ENCODE measurements at places on chromosomes 3 and 15. TPM values are rescaled to one million over a fixed set of nuclear protein-coding genes. Genes with fewer than 3 reads are reported as not detected.
A peak's percentile ranks its signal among the peaks of the same experiment; 100 is the strongest.

GRCh38 chr3:6079561-6080179 lies 781.2 kb upstream of the GRM7 start:
- DNase-seq, result no peak

- DNase-seq, result no peak
Observed at GRCh38 chr3:48399387-48400172, 27.6 kb downstream of the FBXW12 start.

- DNase-seq, result no peak
Observed at GRCh38 chr3:143551761-143552160, 296.5 kb downstream of the SLC9A9 start.

The CCR2 gene
- total RNA-seq, result 1.4 TPM

DNA sequence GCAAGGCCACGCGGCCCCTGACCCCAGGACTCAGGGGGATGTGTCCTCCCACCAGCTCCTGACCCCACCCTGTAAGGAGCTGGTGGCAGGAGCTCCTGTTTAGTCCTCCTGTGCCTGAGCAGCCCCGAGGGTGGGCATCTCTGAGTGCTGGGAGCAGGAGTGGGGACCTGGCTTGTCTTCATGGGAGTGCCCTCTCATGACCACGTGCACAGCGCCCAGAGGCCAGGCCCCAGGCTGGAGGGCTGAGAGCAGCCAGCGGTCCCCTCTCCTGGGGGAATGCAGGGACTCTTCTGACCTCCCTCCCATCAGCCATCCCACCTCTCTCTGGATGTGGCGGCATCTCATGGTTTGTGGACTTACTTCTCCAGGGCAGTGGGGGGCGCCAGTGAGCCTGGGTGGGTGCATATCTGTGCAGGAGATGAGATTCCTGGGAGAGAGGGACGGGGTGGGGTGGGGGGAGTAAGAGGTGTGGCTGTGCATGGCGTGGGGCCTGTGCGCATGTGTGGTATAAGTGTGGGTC lies 205.6 kb downstream of the TBC1D2B start:
- DNase-seq, result no peak

GRCh38 chr3:102485701-102486100 lies 50.9 kb downstream of the ZPLD1 start:
- no peak for DNase-seq

The RPP25 gene
- total RNA-seq, result 13.3 TPM

The ZNF80 gene
- total RNA-seq, result 0.29 TPM

The LTF gene
- not detected for total RNA-seq

The NUP210 gene
- total RNA-seq, result 80.3 TPM

The TBCCD1 gene
- 14.4 TPM for total RNA-seq

- DNase-seq, result no peak
Observed at GRCh38 chr15:55707951-55708350, 35.0 kb downstream of the PRTG start.

The PATL2 gene
- 5.2 TPM for total RNA-seq

- no peak for DNase-seq
Observed at GRCh38 chr3:186060222-186060621, 48.7 kb downstream of the ETV5 start.

DNA sequence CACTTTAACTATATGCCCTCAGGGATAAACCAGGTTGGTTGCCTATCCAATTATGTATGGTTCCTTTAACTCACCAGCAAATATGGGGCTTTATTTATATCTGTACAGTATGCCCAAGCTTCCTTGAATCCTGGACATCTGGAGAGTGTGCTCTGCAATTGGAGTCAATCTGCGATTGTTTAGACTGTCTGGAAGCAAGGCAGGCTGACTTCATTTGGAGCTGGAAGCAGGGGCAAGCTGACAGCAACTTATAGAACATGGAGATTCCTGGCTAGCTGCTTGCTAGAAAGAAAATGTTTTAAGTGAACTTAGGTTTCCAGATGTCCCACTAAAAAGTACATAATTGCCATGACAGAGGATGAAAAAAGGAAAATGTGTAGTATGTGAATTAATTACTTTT lies 63.7 kb upstream of the TPRG1 start:
- DNase-seq, result no peak

DNA sequence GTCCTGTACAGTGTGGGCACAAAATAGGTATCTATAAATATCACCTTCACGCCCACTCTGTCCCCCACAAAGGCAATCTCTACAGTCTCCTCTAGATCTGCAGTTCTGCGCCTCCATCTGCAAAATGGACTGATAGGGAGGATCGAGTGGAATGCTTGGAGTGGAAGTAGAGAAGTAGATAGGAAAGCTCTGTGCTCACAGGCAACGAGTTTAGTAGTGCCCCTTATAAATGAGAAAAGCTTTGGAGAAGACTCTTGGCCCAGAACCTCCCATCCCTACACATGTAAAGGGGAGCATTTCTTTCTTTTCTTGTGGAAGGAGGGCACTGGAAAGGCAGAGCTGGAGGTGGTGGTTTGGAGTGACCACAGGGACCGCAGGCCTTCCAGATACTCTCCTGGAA lies 88.5 kb downstream of the ZNF621 start:
- DNase-seq, result no peak

GRCh38 chr3:98952404-98952803 lies 50.9 kb upstream of the DCBLD2 start:
- DNase-seq, result no peak

The CCR8 gene
- 0.40 TPM for total RNA-seq

The OCA2 gene
- not detected for total RNA-seq

DNA sequence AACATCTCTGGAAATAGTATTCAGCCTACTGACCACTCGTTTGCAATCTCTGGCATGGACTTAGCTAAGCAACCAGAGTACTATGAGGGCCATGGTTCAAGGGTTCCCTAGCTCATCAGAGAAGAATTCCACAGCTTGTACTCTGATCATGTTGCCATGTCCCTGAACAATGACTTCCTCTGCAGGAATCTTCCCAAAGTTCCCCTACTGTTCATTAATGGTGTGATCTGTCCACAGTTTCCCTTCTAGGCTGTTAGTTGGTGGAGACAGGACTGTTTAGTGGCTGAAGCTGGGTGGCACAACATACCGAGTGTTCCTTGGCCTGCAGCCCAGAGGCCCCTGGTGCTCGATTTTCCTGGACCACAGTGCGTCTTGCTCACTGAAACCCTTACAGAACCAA lies 44.4 kb upstream of the GALNT15 start:
- no peak for DNase-seq

The FAM227B gene
- total RNA-seq, result 1.3 TPM

GRCh38 chr15:99993262-99993661 lies 260.0 kb upstream of the LYSMD4 start:
- DNase-seq, result no peak

DNA sequence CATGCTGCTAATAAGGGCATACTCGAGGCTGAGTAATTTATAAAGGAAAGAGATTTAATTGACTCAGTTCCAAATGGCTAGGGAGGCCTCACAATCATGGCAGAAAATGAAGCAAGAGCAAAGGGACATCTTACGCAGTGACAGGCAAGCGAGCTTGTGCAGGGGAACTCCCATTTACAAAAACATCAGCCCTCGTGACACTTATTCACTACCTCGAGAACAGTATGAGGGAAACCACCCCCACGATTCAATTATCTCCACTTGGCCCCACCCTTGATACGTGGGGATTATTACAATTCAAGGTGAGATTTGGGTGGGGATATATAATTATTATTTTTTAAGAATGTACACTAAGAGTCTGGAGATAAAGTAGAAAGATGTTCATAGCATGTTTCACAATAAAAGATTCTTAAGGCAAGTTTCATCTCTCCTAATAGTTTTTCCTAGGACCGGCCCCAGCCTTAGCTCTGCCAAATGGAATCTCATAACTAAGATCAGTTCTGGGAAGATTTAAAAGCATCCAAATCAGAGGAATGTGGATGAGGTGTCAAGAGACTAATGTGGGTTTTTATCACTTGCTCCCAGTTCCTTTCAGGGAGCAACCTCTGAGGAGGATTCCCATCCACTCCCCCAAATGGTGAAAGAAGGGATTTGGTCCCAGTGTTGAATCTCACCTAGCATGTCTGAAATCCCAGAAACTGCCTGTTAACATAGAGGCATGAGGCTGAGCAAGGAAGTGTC lies 221.0 kb downstream of the ZMAT3 start:
- no peak for DNase-seq

DNA sequence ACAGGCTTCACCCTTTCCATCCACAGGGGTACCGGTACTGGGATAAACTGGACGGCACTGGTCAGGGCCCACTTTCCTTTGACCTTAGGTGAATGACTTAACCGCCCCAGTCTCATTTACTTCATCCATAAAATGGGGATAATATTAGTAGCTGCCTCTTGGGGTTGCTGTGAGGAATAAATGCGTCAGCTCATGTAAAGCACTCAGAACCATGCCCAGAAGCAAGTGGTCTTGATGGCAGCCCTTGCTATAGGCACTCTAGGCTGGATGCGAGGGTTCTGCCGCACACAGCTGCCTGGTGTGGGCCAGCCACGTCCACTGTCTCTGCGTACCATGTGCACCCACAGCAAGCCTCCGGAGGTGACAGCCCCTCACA lies 32.2 kb upstream of the FBLN2 start:
- no peak for DNase-seq

GRCh38 chr3:194404365-194405140 lies 5.5 kb upstream of the GP5 start:
- DNase-seq, result peak; percentile 20

The TIPARP gene
- total RNA-seq, result 20.4 TPM

The ARHGEF26 gene
- total RNA-seq, result 0.15 TPM

DNA sequence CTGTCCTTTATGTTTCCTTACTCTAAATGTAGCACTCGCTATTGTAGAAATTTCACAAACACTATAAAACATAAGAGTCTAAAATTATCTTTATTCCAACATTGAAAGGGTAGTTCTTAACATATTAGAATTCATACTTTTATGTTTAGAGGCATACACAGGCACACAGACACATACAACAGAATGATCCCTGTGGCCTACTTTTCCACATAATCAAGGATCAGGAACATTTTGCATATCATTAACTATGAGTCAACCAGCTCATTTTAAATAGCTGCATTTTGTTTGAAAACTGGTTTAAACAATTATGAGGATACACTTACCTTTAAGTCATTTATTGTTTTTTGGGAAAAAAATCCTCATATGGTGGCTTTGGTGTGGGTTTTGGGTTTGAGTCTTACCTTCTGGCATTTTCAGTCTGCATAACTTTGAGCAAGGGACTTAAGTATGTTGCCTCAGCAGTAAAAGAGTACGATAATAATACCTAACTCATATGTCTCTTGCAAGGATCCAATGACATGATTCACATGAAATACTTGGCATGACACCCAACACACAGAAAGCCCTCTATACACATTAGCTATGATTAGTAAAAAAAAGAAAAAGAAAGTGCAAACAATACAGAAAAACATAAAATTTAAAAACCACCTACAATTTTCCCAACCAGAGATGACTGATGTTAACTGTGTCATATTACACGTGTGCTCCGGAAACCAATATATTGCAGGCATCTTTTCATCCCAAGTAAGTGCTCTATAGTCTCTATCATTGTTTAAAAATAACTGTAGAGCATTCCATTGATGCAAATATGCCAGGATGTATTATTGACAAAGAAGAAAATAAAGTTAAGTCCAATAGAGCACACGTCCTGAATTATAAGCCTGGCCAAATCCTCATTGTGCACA lies 213.1 kb upstream of the ADAMTS9 start:
- DNase-seq, result no peak

DNA sequence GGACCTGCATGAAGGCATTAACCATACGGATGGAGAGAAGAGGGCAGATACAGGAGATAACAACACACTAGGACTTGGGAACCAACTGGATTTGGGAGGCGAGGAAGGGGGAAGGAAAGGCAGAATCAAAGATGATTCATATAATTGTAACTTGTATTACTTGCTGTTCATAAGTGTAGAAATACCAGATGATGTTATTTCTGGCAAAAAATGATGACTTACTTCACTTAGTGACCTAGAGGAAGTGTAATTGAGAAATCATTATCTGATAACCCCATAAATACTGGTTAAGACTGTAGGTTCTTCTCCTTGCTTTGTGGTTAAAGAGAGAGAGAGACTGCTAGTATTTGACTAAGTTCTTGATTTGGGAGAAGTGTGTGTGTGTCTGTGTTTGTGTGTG lies 50.5 kb upstream of the GK5 start:
- no peak for DNase-seq

The NRROS gene
- 16.2 TPM for total RNA-seq

DNA sequence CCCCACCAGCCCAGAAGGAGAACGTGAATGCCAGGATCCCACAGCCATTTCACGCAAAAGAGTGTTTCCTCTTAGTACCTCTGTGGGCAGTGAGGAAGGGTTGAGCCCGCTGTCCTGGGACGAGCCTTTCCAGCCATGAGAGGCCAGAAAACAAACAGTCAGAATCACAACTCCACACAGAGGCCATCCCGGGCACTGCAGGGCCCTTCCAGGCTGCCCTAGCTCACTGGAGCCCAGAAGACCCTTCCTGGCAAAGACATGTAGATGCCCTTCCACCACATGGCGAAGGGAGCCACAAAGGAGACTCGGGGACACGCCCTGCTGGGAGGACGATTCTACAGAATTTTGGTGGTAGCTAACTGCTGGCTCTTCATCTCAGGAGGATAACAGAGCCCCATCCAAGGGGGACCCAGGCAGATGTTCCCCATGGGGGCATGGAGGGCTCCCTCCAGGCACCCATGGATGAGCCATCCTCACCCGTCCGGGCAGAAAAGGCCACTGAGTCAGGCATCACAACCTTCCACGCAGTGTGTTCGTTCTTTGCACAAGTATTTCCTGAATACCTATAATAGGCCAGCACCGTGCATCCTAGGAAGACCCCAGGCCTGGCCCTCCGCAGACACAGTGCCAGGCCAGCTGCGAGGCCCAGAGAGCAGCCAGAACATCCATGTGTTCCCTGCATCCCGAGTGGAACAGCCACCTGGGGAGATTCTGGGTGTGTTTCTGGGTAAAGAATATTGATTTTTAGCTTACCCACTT lies 47.2 kb downstream of the SLC12A8 start:
- no peak for DNase-seq

DNA sequence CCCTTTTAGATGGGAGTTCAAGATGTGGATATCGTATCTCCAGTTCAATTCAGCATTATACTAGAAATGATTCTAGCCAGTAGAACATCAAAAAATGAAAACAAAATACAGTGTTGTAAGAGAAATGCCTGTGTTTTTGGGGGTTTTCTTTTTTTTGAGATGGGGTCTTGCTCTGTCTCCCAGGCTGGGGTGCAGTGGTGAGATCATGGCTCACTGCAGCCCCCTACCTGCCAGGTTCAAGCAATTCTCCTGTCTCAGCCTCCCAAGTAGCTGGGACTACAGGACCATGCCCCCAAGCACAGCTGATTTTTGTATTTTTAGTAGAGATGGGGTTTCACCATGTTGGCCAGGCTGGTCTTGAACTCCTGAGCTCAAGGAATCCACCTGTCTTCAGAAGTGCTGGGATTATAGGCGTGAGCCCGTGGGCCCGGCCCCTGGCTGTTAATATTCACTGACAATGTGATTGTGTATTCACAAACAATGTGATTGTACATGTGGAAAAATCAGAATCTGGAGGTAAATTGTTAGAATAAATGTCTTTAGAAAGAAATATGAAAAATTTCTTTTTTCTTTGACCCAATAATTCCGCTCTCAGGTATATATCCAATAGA lies 59.0 kb downstream of the ARIH1 start:
- DNase-seq, result no peak

Data from activated T-cell treated with anti-CD3 and anti-CD28 coated beads, Interleukin-2, amount 50 U/mL, for 4 hours (primary cell).